Cortex of kidney (tissue), 1 donor: ENCODE measurements at places on chromosomes 5 and 9.

DNA sequence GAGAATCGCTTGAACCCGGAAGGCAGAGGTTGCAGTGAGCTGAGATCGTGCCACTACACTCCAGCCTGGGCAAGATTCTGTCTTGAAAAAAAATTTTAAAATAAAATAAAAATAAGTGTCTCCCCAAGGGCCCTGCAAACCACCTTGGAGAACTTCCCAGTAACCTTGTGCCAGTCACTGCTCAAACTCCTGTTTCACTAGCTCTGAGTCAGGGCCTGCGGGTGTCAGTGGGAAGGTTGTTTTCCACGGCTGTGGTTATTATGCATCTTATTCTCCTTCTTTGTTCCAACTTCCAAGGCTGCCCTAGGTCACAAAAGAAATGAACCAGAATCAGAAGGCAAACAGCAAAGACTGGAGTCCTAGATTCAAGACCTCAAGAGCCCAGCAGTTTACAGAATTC, 246.7 kb downstream of the ADAMTSL1 start:
- DNase-seq = no peak

DNA sequence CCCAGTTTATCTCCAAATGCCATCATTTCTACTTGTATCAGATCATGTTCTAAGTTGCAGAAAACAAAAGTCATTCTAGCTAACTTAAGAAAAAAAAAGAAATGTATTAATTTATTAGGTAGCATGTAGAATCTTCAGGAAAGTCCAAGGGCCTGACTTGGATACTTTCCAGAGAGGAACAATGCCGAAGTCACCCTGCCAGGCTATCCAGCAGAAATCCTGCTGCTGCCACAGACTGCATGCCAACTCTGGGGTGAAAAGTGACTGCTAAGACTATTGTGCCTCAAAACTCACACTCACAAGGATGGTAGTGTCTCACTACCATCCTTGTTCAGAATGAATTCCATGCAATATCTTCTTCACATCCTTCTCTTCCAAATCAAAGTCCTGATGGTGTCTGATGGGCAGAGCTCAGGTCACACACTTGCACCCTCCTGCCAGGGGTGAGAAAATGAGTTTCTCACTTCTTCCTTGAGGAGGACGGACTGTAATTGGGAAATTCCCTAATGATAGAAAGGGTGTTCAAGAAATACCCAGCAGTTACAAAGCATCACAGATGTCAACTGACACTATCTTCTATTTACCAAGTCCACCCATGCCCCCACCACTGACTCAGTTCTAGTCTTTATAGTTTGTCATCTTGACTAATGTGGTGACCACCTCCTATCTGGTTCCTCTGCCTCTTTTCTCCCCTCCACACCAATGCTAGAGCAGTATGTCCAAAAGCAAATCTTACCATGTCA, 279.4 kb downstream of the CWC27 start:
- DNase-seq = no peak

GRCh38 chr5:157874861-157875260, 15.9 kb upstream of the CLINT1 start:
- DNase-seq = no peak

DNA sequence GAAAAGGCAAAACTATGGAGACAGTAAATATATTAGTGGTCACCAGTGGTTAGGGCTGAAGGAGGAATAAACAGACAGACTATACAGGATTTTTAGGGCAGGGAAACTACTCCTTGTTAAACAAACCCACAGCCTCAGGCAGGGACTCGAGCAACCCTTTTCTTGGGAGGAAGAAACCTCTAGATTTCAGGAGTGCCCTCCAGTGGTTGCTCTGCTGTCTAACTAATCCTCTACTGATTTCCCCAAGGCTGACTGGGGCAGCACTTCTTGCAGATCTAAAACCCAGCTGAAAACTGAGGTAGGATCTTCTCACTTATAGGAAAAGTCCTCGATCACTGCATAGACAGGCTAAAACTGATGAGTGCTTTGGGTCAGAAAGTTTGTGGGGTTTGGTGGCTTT, 176.8 kb downstream of the ISOC1 start:
- DNase-seq = no peak

- DNase-seq = no peak
Observed at GRCh38 chr9:37531699-37532098, 44.5 kb downstream of the FBXO10 start.

DNA sequence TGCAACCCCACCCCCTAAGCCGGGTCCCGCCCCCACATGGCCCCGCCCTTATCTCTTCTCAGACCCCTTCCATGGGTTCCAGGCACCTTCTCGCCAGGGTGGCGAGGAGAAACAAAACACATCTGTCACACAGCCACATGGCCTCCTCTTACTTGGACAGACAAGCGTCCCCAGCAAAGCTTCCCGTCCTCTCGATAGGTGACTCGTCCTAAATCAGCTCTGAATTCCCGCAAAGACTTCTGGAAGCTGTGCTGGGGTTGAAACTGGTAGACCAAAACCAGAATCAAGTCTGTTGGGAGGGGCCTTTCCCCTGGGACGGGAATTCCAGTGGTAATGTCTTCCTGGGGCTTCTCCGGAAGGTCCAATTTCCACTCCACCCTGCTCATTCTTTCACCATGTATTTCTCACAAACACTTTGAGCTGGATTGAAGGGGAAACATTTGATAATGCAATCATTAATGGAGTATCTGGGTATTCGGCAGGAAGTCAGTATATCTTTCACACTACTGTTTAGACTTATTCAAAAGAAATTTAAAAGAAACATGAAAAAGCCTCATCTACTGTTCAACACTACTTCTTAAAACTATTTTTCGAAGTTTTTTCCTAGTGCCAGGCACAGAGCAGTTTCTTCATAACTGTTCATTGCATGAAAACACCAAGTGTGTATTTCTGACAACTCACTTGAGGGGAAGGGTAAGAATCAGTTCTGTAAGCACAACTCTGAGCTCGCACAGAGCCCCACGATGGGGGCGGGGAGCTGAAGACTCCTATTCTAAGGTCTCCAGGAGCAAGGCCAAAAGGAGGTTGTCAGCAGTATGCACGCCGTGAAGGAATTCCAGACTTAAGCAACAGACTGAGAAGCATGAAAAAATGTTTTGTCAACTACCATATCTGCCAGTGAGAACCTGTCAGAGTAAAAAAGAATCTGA, 644 bp upstream of the CTNNAL1 start:
- DNase-seq = no peak

DNA sequence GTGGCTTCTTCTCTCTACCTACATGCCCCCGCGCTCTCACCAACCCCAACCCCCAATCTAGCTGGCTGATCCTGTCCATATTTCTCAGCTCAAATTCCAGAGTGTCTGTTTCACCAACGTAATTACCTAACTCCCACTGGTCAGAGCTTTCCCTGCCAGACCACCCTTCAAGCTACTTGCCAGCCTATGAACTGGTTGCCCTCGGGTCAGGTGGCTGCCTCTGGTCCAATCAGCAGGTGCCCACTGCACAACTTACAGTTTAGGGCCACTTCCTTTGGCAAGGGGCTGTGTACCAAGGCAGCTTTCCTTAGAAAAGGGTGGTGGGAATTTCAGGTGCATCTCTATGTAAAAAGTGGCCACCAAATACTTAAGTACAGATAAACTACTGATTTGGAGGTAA, 92.2 kb upstream of the SLC30A5 start:
- no peak for DNase-seq

GRCh38 chr5:136025900-136026299, 2.9 kb upstream of the TGFBI start:
- no peak for DNase-seq

DNA sequence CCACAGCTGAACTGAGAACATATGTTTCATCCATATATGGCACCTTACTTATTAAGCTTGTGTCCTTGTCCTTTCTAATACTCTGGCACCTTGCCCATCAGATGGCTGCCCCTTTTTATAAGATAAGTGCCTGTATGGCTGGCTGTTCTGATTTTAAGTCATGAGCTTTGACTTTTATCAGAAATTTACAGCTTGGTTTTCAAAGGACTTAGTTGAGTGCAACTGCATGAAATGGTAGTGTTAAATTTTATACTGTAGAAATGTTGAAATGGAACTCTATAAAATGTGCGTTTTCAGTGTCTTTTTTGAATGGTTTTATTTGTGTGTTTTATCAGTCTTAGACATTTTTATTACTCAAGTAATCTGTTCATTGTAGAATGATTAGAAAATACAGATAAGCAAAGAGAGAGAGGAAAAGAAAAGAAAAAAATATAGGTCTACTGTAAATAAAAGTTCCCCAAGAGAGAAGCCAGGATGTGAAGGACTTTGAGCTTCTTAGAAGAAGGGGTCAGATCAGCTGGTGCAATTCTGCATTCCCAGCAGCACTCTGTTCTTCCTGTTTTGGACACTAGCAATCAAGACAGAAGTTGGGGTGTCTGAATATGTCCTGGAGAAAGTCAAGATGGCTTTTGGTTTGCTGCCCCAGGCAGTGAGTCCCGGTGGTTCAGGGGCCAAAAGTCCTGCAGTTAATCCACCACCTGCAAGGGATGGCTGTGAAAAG, 38.9 kb downstream of the ARHGAP26 start:
- DNase-seq = no peak

DNA sequence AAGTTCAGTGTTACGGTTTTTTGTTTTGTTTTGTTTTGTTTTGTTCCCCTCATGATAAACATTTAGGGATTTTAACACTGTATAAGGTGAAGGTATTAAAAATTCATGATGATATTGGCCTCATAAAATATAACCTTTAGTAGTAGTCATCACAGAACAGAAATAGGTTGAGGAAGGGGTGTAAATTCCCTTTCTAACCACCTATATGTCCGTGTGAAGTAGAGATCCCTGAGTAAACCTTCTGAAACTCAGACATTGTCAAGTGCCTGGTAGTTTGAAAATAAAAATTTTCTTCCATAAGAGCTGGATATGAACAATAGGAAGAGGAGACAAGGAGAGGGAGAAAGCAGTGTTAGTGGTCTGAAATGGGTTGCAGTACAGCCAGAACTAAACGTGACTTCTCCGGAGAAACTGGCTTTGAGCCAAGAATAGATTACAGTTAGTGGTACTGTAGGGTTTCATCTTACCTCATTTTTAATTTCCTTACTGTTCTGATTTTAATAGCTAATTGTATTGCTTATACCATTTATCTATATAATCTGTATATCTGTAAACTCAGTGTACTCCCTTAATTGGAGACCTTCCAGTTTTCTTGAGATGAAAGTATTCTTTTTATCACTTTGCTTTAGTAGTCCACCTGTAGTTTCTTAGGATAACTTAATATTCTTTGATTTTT, 18.3 kb downstream of the UGCG start:
- DNase-seq = no peak

- no peak for DNase-seq
Observed at GRCh38 chr9:129166623-129167557, 11.2 kb downstream of the IER5L start.

DNA sequence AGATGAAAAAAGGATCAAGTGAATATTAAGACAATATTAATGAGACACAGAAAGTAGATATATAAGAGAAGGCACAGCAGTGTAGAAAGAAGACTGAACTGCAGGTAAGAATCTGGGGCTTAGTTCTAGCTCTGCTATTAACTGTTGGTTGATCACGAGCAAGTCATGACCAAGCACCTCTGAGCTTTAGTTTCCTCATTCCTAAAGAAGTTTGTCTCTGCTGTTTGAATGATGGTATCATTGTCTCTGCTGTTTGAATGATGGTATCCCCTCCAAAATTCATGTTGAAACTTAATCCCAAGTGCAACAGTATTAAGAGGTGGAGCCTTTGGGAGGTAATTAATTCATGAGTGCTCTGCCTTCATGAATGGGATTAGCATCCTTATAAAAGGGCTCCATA, 2.5 kb upstream of the NME5 start:
- no peak for DNase-seq

DNA sequence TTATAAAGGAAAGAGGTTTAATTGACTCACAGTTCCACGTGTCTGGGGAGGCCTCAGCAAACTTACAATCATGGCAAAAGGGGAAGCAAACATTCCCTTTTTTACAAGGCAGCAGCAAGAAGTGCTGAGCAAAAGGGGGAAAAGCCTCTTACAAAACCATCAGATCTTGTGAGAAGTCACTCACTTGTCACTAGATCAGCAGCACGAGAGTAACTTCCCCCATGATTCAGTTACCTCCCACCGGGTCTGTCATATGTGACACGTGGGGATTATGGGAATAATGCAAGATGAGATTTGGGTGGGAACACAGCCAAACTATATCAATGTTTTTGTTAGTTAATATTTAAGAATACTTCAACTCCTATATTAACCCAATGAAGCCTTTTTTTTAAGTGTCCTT, 275.2 kb upstream of the CDH9 start:
- no peak for DNase-seq

DNA sequence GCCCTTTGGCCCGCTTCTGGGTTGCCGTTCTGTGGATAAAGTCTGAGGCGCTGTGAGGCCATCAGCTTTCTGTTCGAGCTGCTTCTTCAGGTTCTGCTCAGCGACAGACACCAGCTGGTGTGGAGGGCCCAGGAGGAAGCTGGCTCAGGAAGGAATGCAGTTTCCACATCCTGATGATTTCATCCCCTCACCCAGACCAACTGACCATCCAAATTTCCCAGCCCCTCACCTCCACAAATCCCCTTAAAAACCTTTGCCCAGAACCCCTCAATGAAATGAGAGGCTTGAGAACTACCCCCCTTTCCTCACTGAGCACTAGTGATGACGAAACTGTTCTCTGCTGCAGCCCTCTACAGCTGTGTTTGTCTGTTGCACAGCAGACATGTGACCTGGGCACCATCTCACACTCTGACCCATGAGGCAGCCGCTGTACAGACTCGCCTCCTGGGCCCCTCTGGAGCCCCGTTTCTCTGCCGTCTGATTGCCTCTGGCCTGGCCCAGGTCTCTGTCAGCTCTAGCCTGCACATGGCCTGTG, 45.4 kb downstream of the SPATA31C2 start:
- DNase-seq = no peak

GRCh38 chr5:148760945-148761638, 65.3 kb upstream of the ADRB2 start:
- DNase-seq = no peak

DNA sequence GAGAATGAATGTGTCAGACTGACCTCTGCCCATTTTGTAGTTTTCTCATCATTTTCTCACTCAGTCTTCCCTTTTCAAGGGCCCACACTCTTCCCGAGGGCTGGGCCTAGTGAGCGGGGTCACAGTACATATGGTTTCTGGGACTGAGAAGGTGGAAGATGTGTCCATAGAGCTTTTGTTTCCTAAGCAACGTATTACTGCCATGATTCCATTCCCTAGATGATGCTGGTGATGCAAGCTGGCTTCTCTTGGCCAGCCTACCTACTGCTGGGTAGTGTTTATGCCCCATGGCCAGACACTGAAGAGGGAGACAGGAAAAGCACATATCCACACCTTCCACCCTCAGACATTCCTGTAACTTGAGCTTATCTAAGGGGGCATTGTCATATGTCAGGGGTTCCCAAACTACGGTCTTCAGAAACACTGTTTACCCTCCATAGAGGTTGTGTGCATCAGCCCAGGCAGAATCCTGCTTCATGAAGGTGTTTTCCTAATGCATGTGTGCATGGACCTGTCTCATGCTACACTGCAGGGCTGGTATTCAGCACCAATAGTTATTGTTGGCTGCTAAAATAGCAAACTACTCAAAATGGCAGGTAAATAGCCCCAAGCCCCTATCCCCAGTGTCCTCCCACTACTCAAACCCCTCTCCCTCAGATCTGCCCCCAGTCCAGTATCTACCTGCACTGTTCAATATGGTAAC, 9.5 kb downstream of the IRF1 start:
- no peak for DNase-seq
